Activated gamma-delta T cell treated with Interleukin-2 at 50 U/mL for 16 hours (primary cell): ENCODE measurements at places on chromosomes 1 and 21.
A peak's percentile ranks its signal among the peaks of the same experiment; 100 is the strongest.

- no peak for DNase-seq
Observed at GRCh38 chr1:244302876-244303609, 148.7 kb downstream of the ADSS2 start.

DNA sequence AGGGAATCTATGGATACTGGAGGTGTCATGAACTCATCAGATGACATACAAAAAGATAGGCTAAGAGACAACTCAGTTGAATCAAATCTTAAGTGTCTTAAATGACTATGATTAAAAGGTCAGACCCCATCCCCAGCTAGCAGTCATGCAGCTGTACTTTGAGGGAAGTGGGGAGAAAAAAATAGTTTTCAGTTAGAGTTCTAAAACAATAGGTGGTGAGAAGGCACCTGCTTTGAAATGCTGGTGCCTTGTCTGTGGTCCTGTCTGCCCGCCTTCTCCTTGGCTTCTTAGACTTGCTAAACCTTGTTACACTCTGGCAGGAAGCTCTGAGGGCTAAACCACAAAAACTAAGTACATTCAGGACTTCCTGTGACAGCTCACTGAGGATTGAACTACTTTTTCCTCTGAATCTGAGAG is 15.3 kb downstream of the CD2 start:
- peak; percentile 69 for DNase-seq

GRCh38 chr1:6245086-6245868 is 1.3 kb downstream of the HES3 start:
- peak; percentile 74 for DNase-seq

DNA sequence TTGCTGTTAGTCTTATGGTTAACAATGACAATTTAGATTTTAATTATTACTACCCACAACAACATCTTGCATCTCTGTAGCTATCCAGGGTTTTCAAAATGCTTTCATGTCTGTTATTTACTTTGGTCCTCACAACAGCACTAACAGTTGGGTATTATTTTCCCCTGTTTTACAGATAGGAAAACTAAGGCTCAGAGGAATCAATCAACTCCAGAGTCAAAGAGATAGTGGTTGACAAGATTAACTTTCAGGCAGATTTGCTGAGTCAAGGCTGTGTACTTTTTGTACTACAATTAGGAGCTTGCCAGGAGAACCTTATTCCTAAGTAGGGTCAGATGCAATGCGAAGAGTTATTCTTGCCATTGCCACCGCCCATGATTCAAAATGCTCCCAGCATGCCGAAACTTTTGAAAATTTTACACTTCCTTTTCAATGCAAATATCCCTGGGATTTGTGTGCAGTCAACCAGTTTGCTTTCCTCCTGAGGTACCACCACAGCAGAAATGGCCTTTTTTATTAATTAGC is 49.4 kb upstream of the ROR1 start:
- no peak for DNase-seq

DNA sequence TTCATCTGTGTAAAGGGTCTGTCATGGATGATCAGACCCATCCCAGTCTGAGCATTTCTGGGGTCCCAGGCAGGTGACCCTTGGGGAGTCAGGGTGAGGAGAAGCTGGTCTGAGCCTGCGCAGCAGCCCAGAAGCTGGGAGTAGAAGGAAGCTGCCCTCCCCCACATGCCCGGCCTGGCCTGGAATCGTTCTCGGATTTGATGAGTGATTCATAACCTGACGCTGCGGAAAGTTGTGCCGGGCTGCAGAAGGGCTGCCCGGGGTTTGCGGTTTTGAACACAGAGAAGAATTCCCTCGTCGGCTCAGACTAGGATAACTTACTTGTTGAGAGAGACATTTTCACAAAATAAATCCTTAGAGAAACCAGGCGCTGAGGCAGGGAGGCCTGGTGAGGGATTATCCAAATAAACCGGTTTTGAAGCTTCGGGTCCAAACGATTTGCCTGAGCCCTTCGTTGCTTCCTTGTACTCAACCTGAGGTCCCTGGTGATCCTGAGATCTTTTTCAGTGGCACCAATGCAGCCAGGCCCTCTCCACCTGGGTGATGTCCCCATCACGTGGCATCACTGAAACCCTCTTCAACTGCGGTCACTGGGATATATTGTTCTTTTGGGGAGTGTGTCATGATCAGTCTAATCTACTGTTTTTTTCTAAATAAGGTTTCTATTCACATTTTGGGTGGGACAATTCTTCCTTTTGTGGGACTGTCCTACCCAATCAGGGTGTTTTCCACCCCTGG is 29.2 kb downstream of the EPHB2 start:
- DNase-seq = no peak

- no peak for DNase-seq
Observed at GRCh38 chr1:191320062-191320461, 838.2 kb upstream of the RGS18 start.

GRCh38 chr1:184199438-184200085 is 148.0 kb downstream of the TSEN15 start:
- DNase-seq = no peak

GRCh38 chr21:30990514-30991262 is 47.6 kb downstream of the KRTAP19-8 start:
- no peak for DNase-seq
